ENCODE measurements at places on chromosomes 11 and 22.

DNA sequence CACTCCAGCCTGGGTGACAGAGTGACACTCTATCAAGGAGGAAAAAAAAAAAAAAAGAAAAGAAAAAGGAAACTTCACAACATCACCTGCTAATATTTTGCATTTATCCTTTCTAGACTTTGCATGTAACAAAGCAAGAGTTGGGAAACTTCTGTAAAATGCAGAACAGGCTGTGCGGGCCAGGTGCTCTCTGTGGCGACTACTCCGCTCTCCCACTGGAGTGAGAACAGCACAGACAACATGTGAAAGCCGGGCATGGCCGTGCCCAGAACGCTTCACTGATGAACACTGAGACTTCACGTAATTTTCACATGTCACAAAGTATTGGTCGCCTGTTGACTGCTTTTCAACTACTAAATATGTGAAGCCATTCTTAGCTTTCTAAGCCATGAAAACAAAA, 15.5 kb upstream of the TESMIN start:
- no peak for DNase-seq

- peak; percentile 45 for DNase-seq
Measured at GRCh38 chr11:66172146-66172545, 96.3 kb upstream of the RAB1B start.

DNA sequence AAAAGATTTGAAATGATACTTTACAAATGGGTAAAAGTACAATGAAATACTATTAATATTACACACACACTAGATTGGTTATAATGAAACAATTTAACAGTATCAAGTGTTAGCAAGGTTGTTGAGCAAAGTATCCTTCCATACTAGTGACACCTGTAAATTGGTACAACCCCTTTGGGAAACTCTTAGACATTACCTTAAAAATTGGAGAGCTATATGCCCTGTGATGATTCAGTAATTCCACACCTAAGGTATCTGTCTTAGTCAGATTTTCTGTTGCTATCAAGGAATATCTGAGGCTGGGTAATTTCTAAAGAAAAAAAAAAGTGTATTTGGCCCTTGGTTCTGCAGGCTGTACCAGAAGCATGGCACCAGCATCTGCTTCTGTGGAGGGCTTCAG, 7.4 kb upstream of the GDPD4 start:
- no peak for DNase-seq

DNA sequence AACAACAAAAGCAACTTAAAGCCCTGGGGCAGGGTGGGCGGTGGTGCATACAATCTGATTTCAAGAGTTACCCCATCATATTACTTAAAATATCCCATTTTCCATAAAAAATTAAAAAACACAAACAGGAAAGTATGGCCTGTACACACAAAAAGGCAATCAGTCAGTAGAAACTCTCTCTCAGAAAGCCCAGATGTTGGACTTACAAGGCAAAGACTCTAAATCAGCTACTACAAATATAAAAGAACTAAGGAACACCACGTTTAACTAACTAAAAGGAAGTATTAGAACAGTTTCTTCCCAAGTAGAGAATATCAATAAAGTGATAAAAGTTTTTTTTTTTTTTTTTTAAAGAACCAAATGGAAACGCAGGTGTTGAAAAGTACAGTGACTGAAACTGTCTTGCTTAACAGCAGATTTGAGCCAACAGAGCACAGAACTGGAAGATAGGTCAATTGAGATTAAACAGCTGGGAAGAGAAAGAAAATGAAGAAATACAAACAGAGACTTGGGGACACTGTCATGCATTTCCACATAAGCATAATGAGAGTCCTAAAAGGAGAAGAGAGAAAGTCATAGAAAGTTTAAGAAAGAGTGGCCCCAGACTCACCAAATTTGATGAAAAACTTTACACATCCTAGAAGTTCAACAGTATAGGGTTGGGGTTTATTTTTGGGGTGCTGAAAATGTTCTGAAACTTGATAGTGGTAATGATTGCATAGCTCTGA, 8.6 kb downstream of the SC5D start:
- DNase-seq: peak; percentile 36

- no peak for DNase-seq
Measured at GRCh38 chr11:134901955-134902918, 490.2 kb upstream of the B3GAT1 start.

- no peak for DNase-seq
Measured at GRCh38 chr11:70511345-70511744, 113.0 kb downstream of the CTTN start.

DNA sequence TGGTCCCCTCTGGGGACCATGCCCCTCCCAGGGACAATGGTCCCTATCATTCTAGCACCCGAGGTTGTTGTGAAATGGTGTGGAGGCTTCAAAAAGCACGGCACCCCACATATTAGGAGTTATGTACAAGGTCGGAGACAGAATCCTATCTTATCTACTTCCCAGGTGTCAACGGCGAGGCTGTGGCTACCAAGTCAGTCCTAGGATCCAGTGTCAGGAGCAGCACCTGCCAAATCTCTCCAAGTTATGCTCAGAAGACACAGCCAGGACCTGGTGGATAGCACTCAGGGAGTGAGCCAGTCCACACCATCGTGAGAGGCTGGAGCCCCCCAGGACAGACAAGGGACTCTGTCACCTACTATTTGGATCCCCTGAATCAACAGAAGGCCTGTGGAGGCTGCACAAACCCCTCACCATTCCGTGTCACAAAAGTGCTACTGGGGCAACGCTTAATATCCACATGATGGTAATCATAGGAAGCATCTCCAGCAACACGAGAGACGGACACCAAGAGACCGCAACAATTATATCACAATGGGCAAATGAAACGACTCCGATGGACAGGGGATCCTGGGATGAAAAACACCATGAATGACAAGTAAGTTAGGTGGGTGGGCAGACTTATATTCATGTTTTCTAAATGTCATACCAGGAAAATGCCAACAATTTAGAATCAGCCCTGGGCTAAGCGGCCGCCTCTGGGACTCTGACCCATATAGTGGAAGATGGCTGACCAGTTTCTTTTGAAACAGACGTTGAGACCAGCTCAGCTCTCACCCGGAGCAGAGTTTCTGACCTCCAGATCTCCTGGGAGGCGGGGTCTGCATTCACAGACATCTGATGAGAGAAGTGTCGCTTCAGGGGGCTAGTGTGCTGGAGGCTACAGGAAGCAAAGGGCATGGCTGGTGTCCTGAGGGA, 108.4 kb downstream of the MED15 start:
- DNase-seq: no peak

GRCh38 chr11:119918347-119918746, 189.3 kb upstream of the NECTIN1 start:
- DNase-seq: no peak

DNA sequence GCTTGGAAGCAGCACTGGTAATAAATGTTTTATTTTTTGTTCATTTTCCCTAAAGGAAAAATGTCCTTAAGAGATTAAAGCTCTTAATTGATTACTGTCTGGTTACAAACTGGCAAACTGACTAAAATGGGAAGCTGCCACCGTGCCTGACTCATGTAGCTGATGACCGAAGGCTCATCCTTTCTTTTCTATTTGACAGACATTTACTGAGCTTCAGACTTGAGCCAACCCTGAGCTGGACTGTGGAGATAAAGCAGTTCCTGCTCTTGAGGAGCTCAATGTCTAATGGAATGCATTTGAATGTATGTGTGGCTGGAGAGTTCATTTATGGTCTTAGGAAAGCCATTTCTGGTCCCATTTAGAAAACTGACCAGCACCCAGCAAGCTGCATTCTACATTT, 91.3 kb downstream of the RNF169 start:
- peak; percentile 34 for DNase-seq

GRCh38 chr11:45880772-45881570, 4.5 kb upstream of the MAPK8IP1 start:
- DNase-seq: no peak

DNA sequence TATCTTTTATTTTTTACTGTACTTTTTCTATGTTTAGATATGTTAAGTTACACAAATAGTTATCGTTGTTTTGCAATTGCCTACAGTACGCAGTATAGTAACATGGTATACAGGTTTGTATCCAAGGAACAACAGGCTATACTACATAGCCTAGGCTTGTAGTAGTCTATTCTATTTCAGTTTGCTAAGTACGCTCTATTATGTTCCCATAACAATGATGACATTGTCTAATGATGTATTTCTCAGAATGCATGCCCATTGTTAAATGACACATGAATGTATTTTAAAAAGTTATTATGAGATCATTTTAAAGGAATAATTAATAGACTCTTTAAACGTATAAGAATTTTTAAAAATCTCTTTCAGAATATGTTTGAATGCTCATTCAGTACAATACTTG, 696.7 kb upstream of the CCDC90B start:
- no peak for DNase-seq

DNA sequence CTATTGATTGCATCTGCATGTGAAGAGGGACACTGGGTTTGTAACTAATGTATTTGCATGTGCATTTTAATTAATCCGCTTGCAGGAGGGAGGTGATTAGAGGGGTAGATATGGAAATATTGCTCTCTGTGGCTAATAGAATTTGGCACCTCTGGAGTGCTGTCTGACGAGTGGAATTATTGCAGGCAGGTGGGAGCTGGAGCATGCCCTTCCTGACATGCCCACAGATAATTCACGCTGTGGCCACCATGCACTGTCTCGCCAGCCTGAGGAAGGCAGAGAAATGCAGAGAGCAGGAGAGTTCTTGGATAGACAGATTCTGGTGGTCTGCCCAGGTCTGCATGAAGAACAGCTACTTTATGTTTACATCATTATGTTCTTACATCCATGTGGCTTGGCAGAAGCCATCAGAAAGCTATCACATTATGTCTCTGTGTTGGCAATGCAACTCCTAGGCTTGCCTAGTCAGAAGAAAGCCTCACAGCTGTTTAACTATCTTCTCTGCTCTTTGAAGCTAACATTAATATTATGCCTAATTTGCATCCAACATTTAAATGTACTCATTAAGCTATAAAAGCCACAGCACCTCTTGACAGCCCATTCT, 89.4 kb upstream of the DRD2 start:
- no peak for DNase-seq

- peak; percentile 79 for DNase-seq
Measured at GRCh38 chr22:17119481-17120202, 1.5 kb downstream of the TMEM121B start.

- peak; percentile 86 for DNase-seq
Measured at GRCh38 chr22:29658176-29658575, 54.7 kb downstream of the NF2 start.

DNA sequence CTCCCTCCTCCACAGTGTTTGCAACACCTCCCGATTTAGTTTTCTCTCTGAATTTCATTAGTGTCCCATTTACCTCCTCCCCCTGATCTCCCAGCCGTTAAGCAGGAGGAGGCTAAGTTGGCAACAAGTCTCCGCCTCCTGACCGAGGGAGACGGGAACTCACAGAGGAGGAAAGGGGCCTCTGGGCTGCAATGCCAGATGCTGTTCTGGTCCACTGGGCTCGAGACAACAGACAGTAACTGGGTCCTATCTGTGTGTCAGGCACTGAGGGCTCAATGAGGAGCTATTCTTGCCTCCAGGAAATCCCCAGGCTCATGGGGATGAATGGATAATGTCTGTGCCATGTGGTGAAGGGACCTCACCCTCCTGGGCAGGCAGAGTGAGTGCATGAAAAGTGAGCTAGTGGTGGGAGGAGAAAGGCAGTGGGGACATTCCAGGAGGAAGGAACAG, 228.1 kb downstream of the TENM4 start:
- DNase-seq: no peak

DNA sequence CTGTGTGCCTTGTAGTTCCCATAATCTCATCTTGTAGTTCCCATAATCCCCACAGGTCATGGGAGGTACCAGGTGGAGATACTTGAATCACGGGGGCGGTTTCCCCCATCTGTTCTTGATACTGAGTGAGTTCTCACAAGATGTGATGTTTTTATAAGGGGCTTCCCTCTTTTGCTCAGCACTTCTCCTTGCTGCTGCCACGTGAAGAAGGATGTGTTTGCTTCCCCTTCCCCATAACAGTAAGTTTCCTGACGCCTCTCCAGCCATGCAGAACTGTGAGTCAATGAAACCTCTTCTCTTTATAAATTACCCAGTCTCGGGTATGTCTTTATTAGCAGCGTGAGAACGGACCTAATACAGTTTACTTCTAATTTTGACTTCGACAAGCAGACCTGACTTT, 14.0 kb upstream of the SMIM38 start:
- peak; percentile 79 for DNase-seq

- DNase-seq: no peak
Measured at GRCh38 chr11:103920449-103920848, 116.0 kb upstream of the DDI1 start.

GRCh38 chr22:19430890-19431541, 517 bp downstream of the HIRA start:
- no peak for DNase-seq

DNA sequence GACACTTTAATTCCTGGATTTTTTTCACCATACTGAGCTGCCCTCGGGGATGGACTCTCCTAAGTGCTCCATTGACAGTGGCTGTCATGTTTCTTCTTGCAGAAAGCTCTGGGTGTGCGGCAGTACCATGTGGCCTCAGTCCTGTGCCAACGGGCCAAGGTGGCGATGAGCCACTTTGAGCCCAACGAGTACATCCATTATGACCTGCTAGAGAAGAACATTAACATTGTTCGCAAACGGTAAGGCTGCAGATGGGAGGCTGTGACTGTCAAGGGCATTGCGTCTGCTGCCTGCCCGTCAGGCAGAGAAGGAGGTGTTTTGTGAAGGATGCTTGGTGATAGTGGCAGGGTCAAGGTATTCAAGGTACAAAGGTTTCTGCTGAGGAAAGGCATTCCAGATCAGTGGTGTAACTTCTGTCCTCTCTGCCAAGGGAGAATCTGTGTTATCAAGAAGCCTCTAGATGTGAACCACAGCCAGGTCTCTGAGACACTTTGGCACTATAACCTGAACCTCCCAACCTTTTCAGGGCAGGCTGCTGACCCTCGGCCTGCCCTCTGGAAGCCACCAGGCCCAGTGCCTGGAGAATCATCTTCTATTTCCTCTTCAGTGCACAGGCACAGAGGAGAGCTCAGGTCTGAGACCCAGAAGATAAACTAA, 30.8 kb downstream of the ACO2 start:
- DNase-seq: no peak

DNA sequence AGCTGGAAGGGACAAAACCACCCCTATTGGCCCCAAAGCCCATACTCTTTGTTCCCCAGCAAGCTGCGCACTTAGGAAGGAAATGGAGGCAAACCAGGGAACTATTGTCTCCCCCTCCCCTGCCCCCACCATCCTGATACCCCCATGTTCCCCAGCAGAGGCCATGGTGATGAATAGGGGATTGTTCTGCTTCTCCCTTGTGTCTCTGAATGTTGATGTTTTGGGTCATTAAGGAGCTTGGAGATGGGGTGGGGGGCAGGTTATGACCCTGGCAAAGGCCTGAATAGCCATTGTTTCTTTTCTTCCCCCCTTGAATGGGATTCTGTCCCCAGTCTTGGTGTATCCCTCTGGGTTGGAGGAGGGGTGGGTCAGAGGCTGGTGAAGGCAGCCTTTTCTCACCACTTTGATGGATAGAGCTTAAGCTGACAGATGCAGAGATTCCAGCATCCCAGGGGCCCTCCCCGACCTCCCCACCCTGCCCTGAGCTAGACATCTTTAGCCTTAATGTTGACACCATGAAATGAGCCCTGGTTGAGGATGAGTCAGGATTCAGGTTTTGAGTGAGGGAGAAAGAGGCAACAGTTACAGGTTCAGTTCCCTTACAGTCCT, 8.3 kb downstream of the DTX4 start:
- no peak for DNase-seq

Data from inflammatory macrophage treated with lipopolysaccharide for 4 hours (primary cell).